Aorta (tissue), 5 donors: ENCODE measurements at places on chromosomes 5 and 9. TPM values are rescaled to one million over a fixed set of nuclear protein-coding genes. Genes with fewer than 3 reads are reported as not detected.

Gene EQTN
- polyA plus RNA-seq = 0.59 TPM

DNA sequence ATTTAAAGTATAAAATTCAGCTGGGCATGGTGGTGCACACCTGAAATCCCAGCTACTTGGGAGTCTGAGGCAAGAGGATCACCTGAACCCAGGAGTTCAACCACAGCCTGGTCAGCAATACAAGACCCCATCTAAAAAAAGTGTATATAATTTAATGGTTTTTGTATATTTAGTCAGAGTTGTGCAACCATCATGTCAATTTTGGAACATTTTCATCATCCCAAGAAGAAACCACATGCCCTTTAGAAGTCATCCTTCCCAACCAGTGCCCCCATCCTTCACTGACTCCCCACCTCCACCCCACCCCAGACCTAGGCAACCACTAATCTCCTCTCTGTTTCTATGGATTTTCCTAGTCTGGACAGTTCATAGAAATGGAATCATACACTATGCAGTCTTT, 18.8 kb upstream of the TEK start:
- H3K4me3 ChIP-seq = no peak overlapping the region
- no peak overlapping the region for H3K27ac ChIP-seq
- no peaks in the 10 kb centered on the region for H3K27me3 ChIP-seq
- H3K36me3 ChIP-seq = no peaks in the 10 kb centered on the region

Gene PRR16
- polyA plus RNA-seq = 6.5 TPM

DNA sequence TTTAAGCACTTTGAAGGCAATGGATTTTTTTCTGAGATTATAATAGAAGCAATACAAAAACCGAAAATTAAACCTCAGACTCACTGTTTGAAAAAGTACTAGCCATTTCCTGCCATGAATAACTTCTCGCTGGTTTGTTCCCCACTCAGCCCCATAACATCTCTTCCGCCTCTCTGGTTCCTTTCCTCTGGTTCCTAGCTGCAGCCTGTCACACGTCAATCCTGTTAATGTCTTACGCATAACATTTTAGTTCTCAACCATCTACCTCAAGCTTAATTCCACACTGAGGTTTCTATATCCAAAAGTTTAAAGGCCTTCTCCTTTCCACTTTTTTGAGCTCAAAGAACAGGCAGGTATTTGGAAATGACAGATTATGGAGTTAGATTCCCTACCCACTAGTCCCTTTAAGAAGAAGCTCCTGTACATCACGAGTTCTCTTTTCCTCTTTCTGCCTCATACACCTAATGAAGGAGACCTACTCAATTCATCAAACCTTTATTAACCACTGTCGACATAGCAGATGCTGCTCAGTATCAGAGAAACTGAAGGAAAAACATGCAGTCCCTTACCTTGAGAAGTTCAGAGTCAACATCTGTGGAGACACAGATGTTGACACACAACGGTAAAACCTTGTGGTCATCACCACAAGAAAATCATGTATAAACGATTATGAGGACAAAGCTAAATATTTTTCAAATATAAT, 243.0 kb upstream of the PTGER4 start:
- H3K36me3 ChIP-seq = no peaks in the 10 kb centered on the region
- no peaks in the 10 kb centered on the region for H3K4me1 ChIP-seq
- H3K4me3 ChIP-seq = no peak overlapping the region
- H3K27me3 ChIP-seq = no peaks in the 10 kb centered on the region
- no peak overlapping the region for H3K27ac ChIP-seq

DNA sequence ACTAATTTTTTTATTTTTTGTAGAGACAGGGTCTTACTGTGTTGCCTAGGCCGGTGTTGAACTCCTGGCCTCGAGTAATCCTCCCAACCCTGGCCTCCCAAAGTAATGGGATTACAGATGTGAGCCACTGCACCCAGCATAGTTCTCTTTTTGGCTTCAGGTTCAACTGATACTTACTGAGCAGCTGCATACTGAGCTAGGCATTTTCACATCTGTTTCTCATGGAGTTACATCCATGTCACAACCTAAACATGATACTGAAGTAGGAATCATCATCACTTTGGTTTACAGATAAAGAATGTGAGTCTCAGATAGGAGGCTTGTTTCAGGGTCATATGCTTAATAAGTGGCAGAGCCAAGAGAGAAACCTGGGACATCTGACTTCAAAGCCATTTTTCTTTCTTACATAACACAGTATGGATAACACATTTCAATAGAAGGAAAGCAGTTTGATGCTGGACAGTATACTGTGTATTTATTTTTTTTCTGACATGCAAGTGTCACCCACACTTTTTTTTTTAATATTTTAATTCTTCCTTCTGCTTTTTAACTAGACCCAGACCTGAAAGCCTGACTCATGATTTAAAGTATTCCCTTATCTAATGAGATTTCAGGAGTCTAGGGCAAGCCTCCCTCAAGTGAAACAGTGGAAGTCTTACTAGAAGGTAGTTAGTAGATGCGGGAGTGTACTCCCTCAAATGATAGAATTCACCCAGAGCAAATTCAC, 90.8 kb downstream of the HACD4 start:
- H3K27ac ChIP-seq = no peak overlapping the region
- no peaks in the 10 kb centered on the region for H3K27me3 ChIP-seq
- DNase-seq = no peak

DNA sequence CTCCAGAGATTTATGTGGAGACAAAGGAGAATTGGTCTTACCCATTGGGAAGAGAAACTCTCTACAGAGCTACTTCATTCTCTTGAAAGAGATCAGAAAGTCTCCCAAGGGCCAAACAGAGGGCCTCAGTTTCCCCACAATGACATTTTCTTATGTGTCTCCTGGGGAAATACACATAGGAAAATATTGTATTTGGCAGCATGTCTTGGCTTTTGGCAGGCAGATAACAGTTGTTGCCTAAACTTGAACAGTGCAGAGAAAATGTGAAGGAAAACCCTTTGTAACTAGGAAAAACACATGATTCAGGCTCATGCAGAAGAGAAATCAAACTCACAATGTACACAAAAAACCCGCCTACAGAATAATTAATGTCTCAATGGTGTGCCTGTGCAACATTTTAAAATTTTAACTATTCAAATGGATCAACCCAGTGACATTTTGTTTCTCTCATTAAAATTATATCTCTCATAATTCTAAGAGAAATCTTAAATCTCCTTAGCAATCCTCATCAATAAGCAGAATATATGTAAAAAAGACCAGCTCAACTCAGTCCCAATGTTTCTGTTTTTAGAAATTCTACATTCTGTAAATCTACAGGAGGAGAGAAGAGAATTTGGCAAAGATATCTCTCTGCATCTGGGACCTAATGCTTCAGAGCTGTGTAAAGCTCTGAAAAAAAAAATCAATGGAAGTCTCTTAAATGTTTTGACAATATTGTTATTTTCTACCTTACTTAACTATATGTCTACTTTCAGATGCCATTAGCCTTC, 205.1 kb downstream of the ADAMTSL1 start:
- no peaks in the 10 kb centered on the region for H3K36me3 ChIP-seq
- no peak overlapping the region for H3K4me3 ChIP-seq
- H3K27ac ChIP-seq = no peak overlapping the region
- peaks cover 1% of the 10 kb centered on the region for H3K4me1 ChIP-seq

Gene ORM1
- polyA plus RNA-seq = 0.28 TPM

DNA sequence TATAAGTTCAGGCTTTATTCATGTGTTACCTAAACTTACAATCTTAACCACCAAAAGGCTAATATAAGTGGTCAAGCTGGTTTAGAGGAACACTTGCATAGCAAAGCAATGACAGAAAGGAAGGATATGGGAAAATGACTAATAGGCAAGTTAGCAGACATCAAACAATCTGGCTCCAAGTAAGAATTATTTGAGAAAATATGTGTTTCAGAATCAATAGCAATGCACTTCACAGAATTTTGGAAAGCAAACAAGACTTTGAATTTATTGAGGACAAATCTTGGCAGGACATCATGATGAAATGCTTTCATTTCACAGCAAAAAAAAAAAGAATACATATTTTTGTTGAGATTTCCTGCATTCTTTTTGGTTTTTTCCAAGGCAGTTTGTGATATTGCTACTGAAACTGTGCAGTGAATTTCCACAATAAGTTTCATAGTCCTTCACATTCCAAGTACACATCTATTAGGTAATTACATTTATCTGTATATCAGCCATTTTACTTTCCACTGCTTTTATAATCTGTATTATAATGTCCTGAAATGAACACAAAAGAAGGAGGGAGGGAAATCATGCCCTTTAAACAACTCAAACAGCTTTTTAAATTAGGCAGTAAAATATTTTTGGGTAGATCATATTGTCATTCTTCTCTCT, 417.9 kb downstream of the NR2F1-AS1 start:
- H3K4me3 ChIP-seq = no peak overlapping the region
- no peak for DNase-seq
- H3K4me1 ChIP-seq = no peaks in the 10 kb centered on the region
- H3K36me3 ChIP-seq = no peaks in the 10 kb centered on the region

DNA sequence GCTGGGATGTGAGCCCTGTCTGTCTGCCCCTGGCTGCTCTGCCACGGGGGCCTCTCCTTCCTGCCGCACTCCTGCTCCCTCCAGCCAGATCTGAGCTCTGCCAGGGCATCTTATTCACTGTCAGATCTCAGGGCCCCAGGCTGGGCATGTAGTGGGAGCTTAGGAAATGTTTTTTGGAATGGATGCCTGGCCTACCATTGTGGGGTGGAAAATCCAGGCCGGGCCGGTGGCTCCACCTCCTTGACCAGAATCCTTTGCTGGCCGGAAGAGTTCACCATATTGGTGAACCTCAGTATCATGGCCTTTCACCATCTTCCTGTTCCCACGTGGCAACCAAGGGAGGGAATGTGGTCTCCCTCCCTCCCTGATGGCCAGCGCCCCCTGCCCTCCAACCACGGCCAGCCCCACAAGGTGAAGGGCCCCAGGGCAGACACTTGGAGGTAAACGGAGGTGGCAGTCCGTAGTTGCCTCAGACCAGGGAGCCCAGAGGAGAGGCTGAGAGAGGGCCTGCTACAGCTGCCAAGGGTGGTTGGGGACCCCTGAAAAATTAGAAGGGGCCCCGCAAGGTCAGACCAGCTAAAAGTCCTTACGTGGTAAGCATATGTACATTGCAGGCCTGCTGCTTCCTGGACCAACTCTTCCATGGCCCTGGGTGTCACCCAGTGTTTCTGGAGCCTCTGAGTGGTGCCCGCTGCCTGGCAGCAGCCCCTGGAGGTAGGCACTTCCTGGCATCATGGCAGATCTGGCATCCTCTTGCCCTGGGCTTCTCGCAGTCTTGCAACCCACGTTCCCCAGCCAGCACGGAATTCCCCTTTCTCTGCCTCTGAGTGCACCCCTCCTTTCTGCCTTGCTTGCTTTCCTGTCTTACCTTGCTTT, 153.3 kb downstream of the RGS3 start:
- no peaks in the 10 kb centered on the region for H3K4me1 ChIP-seq
- no peaks in the 10 kb centered on the region for H3K36me3 ChIP-seq
- no peak overlapping the region for H3K4me3 ChIP-seq
- no peaks in the 10 kb centered on the region for H3K27me3 ChIP-seq

Gene NMUR2
- not detected for polyA plus RNA-seq

- peak overlapping the region; percentile 4 for H3K4me3 ChIP-seq
- no peaks in the 10 kb centered on the region for H3K27me3 ChIP-seq
- DNase-seq = no peak
- H3K36me3 ChIP-seq = no peaks in the 10 kb centered on the region
- H3K27ac ChIP-seq = no peak overlapping the region
Measured at GRCh38 chr5:139904566-139904815, 108.9 kb downstream of the PSD2 start.
